CD8-positive, alpha-beta memory T cell (primary cell): ENCODE measurements at places on chromosomes 6 and 20. TPM values are rescaled to one million over a fixed set of nuclear protein-coding genes. Genes with fewer than 3 reads are reported as not detected.

HLA-DRB1 gene
- total RNA-seq = 26.1 TPM

APOM gene
- total RNA-seq = 2.4 TPM

TRIM15 gene
- not detected for total RNA-seq

KCNK16 gene
- not detected for total RNA-seq

L3MBTL1 gene
- 5.2 TPM for total RNA-seq

PRDM13 gene
- 0.07 TPM for total RNA-seq

ZBP1 gene
- 1.8 TPM for total RNA-seq

RBPJL gene
- total RNA-seq = not detected

DNA sequence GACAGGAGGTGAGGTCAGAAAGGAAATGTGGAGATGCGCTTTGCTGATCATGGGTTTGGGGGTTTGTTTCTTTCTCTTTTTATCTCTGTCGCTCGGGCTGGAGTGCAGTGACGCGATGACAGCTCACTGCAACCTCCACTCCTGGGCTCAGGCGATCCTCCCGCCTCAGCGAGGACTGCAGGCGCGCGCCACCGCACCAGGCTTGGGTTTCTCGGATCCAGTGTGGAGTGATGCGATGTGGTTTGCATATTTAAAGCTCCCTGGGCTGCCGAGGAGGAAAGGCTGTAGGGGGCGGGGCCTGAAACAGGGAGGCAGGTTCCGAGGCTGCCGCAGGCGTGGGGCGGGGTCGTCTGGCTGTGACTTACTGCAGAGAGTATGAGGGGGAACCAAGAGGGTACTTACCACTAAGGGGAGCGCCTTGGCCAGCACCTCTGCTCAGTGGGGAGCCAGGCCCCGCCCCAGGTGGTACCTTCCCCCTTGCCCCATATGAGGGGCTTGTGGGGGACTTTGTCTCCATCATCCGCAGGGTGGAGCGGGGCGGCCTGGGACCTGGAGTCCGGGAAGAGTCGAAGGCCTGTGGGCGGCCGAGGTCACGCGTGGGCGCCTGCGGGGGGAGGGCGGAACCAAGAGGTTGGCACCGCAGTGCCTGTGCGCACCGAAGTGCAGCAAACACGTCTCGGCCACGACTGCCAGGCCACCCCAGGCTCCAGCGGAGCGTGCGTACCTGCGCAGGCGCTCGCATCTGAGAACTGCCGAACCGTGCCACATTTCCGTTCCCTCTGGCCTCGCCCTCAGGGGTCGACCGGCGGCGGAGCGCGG is 12.7 kb upstream of the BAK1 start:
- H3K36me3 ChIP-seq = no peaks in the 10 kb centered on the region
- peak overlapping the region; percentile 2 for H3K27ac ChIP-seq
- H3K4me3 ChIP-seq = peak overlapping the region; percentile 27
- DNase-seq = no peak

GRCh38 chr20:42936482-42936881 is 253.2 kb downstream of the PTPRT start:
- no peak overlapping the region for H3K4me3 ChIP-seq
- no peak overlapping the region for H3K27ac ChIP-seq
- no peak for DNase-seq
- H3K4me1 ChIP-seq = no peaks in the 10 kb centered on the region
- H3K27me3 ChIP-seq = no peaks in the 10 kb centered on the region

DNA sequence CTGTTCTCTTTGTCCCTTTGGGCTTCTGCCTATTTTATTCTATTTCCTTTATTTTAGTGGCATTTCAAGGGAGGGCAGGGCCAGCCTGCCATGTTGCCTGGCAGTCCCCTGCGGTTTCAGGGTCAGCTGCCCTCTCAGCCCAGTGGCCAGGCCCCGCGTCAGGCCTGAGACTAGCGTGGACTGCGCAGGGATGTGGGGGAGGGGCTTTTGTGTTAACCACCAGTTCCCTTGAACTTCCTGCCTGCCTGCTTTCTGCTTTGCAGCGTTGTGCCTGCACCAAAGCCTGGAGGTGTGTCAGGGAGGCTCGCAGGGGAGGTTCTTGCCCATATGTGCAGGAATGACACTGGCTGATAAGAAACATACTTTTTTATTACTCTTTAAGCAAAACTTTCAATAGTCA is 157.6 kb downstream of the SLC35B3 start:
- H3K4me1 ChIP-seq = no peaks in the 10 kb centered on the region
- H3K4me3 ChIP-seq = no peak overlapping the region
- H3K27me3 ChIP-seq = no peaks in the 10 kb centered on the region
- H3K36me3 ChIP-seq = no peaks in the 10 kb centered on the region
- H3K27ac ChIP-seq = no peak overlapping the region

- H3K36me3 ChIP-seq = no peaks in the 10 kb centered on the region
- no peak overlapping the region for H3K27ac ChIP-seq
- no peak for DNase-seq
These were observed 95.7 kb downstream of the SLC24A3 start for GRCh38 chr20:19308146-19308545.

DNA sequence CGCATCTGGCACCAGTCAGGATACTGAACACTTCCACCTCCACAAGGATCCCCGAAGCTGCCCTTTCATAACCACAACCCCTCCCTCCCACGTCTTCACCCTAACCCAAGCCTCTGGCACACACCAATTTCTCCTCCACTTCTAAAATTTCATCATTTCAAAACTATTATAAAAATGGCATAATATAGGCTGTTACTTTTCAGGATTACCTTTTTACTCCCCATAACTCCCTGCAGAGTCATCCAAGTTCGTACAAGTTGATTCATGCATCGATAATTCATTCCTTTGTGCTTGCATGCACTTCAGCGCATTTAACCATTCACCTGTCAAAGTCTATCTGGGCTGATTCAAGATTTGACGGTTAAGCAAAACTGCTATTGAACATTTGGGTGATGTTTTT is 30.6 kb upstream of the LY86 start:
- H3K27me3 ChIP-seq = no peaks in the 10 kb centered on the region
- no peak overlapping the region for H3K4me3 ChIP-seq
- no peak for DNase-seq
- H3K27ac ChIP-seq = no peak overlapping the region
- H3K4me1 ChIP-seq = peaks cover 3% of the 10 kb centered on the region

- H3K4me3 ChIP-seq = no peak overlapping the region
- peaks cover 5% of the 10 kb centered on the region for H3K27me3 ChIP-seq
- no peak overlapping the region for H3K27ac ChIP-seq
- no peaks in the 10 kb centered on the region for H3K36me3 ChIP-seq
These were observed 23.0 kb upstream of the IL17A start for GRCh38 chr6:52162940-52163908.

DNA sequence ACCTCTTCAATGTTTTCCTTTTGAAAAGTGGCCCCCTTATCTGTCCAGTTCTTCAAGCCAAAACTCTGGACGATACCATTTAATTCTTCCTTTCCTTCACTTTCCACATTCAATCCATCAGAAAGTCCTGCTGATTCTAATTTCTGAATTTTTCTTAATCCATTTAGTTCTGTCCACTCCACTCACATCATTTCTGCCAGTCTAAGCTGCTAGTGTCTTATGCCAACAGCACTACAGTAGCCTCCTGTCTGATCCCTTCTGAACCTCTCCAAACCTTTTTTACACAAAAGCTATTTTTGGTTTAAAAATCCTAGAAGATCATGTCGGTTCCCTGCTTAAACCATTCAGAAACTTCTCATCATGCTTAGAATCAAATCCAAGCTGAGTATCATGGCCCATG is 24.5 kb upstream of the SNAP25 start:
- H3K27me3 ChIP-seq = no peaks in the 10 kb centered on the region
- H3K4me1 ChIP-seq = no peaks in the 10 kb centered on the region
- no peak overlapping the region for H3K27ac ChIP-seq
- H3K4me3 ChIP-seq = no peak overlapping the region
- no peaks in the 10 kb centered on the region for H3K36me3 ChIP-seq

DNA sequence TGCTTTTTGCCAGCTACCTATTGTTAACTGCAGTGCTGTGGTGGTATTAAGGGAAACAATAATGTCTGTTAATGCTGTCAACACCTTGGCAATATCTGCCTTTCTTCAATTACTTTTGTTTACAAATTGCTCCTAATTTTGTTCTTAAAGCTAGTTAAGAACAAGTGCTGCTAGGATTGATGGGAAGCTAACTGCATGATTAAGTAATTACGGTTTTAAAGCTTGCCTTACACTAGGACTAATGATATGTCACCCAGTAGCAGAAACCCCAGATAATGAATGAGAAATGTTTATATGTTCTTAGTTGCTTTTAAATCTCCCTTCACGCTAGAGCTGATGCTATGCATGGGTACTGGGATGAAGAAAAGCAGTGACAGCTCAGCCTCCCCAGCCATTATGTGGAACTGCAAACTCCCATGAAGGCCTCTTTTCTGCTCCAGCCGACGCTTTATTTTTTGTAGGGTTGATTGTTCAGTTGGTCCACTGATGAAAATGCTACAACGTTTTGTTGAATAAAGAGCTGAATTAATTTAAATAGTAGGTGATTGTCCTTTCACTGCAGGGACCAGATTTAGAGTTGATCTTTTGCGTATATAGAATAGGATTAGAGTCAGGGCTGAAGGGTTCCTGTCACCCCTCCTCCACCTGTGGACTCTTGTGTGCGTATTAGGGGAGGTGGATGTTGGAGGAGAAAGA is 610.5 kb downstream of the TFAP2B start:
- no peak overlapping the region for H3K4me3 ChIP-seq
- no peaks in the 10 kb centered on the region for H3K4me1 ChIP-seq
- H3K36me3 ChIP-seq = no peaks in the 10 kb centered on the region
- no peaks in the 10 kb centered on the region for H3K27me3 ChIP-seq

DNA sequence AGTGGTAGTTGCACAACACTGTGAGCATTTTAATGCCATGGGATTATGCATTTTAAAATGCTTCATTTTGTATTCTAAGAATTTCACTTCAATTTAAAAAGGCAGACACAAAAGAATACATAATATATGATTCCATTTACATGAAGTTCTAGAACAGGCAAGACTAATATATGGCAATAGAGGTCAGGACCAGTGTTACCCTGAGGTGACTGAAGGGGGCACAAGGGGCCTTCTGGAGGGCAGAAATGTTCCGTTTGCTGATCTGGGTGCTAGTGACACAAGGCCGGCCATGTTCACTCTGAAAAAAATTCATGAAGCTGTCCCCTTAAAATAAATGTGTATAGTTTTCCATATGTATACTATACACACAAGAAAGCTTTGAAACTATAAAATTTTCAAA is 28.5 kb downstream of the TASP1 start:
- H3K27ac ChIP-seq = no peak overlapping the region
- H3K27me3 ChIP-seq = no peaks in the 10 kb centered on the region
- H3K4me1 ChIP-seq = no peaks in the 10 kb centered on the region
- no peak for DNase-seq
- H3K4me3 ChIP-seq = no peak overlapping the region

DNA sequence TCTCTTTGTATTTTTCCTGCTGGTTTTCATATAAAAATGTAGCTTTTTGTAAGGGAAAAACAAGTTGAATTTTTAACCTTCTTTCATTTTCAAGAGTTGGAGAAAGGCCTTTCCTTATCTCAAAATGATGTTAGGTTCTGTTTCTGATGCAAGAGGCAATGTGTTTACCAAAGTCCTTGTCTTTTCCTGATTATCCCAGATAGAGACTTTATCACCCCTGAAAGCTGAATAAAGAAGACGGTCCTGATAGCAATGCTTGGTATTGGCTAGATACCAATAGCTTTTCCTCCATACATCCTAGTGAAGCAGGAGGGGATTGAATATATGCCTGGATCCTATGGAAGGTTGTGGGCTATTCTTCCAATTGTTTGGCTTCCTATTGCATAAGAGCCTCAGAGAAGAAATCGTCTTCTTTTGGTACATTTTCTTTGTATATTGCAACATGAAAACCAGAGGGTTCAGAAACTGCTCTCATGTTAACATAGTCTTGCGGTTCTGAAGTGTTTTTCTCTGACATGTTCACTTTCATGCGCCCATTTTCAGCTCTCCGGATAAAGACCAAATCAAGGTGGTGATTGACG is 5.5 kb downstream of the PNLDC1 start:
- no peak overlapping the region for H3K4me3 ChIP-seq
- no peaks in the 10 kb centered on the region for H3K36me3 ChIP-seq
- H3K27me3 ChIP-seq = no peaks in the 10 kb centered on the region
- H3K27ac ChIP-seq = no peak overlapping the region

GRCh38 chr20:16392346-16392745 is 180.9 kb downstream of the KIF16B start:
- H3K36me3 ChIP-seq = no peaks in the 10 kb centered on the region
- H3K27ac ChIP-seq = no peak overlapping the region
- no peak overlapping the region for H3K4me3 ChIP-seq
- no peaks in the 10 kb centered on the region for H3K4me1 ChIP-seq

GRCh38 chr6:109021870-109022269 is 72.8 kb downstream of the SESN1 start:
- peaks cover 39% of the 10 kb centered on the region for H3K4me1 ChIP-seq
- no peak overlapping the region for H3K4me3 ChIP-seq
- no peaks in the 10 kb centered on the region for H3K27me3 ChIP-seq

DNA sequence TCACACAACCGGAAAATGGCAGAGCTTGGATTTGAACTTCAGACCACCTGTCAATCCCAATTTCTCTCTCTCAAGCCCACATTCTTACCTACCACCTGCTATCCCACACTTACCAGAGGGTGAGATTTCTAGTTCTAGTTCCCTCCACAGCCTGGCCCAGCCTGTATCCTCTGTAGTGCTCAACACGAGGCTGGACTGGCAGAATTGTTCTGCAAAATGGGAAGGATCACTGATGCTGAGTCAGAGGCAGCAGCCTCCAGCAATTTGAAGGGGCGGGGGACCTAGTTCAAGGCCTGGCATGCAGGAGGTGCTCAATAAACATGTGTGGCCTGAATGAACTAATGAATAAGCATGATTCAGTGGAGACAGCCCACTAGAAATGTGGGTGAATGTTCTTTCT is 53.6 kb upstream of the TTPAL start:
- no peaks in the 10 kb centered on the region for H3K36me3 ChIP-seq
- no peaks in the 10 kb centered on the region for H3K27me3 ChIP-seq
- no peaks in the 10 kb centered on the region for H3K4me1 ChIP-seq
- no peak overlapping the region for H3K27ac ChIP-seq

- H3K4me1 ChIP-seq = peaks cover 2% of the 10 kb centered on the region
- no peak overlapping the region for H3K27ac ChIP-seq
- H3K27me3 ChIP-seq = no peaks in the 10 kb centered on the region
- DNase-seq = no peak
These were observed 62.4 kb downstream of the TNFRSF21 start for GRCh38 chr6:47247227-47247797.

DNA sequence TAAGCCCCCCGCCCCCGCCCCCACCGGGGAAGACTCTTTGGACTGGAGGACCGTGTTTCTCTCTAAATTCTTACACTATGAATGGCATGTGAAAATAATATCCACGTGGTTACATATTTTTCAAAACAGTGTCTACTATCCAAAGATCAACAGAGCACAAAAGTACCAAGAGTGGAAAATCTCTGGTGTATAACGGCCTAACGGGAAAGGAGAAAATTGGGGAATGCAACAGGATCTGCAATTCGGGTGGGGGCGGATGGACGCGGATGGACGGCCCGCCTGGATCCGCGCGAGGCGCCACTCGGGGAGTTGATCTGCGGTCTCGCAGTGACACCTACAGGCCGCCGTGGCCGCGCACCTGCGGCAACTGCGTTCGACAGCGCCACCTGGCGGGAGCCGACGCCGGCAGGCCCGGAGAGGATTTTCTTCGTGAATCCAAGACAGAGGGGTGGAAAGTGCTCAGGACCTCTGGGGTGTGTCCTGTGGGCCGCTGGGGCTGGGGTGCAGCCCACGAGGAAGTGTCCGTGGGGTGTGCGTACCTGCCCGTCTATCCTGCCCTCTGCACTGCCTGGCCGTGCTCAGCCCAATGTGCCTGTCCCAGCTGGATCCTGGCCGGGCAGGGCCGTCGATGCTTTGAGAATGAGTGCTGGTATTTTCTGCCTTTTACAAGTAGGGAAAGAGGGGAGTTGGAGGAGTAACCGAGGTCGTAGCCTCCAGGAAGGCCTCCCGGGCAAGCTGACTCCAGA is 18.6 kb downstream of the ANKRD60 start:
- no peaks in the 10 kb centered on the region for H3K36me3 ChIP-seq
- DNase-seq = peak; percentile 81
- H3K27ac ChIP-seq = no peak overlapping the region
- no peaks in the 10 kb centered on the region for H3K4me1 ChIP-seq
- peaks cover 7% of the 10 kb centered on the region for H3K27me3 ChIP-seq
